ENCODE measurements at places on chromosomes 11 and 22. TPM values are rescaled to one million over a fixed set of nuclear protein-coding genes. Genes with fewer than 3 reads are reported as not detected.

DNA sequence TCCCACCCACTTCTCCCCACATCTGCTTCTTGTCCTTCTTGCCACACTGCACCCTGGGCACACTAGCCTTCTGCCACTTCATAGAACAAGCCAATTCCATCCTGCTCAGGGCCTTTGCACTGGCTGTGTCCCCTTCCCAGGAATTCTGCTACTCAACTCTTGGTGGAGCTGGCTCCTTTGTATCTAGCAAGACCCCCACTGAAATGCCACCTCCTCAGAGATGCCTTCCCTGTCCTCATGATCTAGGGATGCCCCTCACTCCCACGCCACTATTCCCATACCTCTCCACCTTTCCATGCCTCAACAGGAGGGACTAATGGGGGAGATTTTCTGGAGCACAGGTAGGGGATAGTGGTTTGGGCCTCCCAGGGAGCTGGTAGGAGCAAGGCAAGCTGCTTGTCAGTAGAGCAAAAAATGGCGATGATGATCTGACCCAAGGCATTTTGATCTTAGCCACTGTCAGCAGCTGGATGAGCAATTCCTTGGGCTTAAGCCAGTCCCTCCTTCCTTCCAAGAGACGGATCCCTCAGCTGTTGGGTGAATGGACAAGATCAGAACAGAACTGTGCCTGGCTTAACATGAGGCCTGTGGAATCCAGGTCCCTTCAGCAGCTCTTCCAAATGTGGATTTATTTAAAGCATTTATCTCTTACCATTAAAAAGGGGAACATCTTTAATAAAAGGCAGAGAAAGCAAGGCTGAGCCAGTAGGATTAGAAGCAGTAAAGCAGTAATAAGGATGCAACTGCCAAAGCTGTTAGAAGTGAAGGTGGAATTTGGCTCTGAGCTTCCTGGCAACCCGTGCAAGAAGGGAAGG lies 4.0 kb upstream of the PRDM11 start:
- ATAC-seq = no peak

GRCh38 chr11:106159836-106160235 lies 82.4 kb downstream of the AASDHPPT start:
- ATAC-seq = no peak

- no peak for ATAC-seq
These were observed 3.6 kb downstream of the MYBPC3 start for GRCh38 chr11:47348859-47349258.

- ATAC-seq = no peak
These were observed 144.1 kb downstream of the BBOX1 start for GRCh38 chr11:27184458-27185312.

GRCh38 chr22:29089507-29089906 lies 16.7 kb downstream of the KREMEN1 start:
- no peak for ATAC-seq

GRCh38 chr11:125165843-125166763 lies 1.6 kb downstream of the PKNOX2 start:
- no peak for ATAC-seq

The OR52N4 gene
- not detected for total RNA-seq

The OR10A2 gene
- not detected for total RNA-seq

The OR2AT4 gene
- total RNA-seq = not detected

All from gastroesophageal sphincter (tissue), 4 donors.